ENCODE measurements at places on chromosomes 6 and 20. TPM values are rescaled to one million over a fixed set of nuclear protein-coding genes. Genes with fewer than 3 reads are reported as not detected.

NINL gene
- total RNA-seq = 3.5 TPM

- no peak overlapping the region for H3K4me3 ChIP-seq
- no peaks in the 10 kb centered on the region for H3K27me3 ChIP-seq
- H3K36me3 ChIP-seq = no peaks in the 10 kb centered on the region
- H3K4me1 ChIP-seq = no peaks in the 10 kb centered on the region
- DNase-seq = no peak
Observed at GRCh38 chr6:145600299-145600698, 135.0 kb downstream of the EPM2A start.

DNA sequence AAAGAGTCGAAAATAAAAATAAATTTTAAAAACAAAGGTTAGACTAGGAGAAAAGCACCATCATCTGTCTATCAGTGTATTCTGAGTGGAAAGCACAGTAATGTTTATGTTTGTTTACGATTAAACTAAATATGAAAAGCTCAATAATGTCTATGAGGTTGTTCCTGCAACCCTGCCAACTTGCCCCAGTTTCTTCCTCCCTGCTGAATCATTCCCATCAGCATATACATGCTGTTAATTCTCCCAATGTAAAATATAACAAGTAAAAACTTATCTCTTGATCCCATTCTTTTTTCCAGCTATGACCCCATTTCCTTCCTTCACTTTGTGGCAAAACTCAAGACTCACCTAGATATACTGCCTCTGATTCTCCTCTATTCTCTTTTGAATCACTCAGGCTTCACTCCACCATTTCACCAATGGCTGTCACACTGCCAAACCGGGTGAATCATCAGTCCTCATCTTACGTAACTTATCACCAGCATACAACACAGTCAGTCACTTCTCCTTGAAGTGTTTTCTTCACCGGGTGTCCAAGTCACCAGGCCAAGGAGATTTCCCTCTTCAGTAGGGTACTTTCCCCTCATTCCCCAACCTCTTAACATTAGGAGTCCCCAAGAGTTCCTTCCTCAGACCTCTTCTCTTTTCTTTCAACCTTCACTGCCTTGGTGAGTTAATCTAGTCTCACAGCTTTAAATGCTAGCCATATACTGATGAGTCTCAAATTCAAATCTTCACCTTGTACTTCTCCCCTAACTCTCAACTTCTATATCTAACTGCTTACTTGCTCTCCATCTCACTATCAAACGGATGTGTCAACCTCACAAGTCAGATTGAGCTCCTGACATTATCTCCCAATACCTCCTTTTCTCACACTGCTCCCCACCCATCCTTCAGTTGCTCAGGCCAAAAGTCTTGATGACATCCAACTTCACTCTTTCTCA lies 6.2 kb downstream of the TMEM242 start:
- H3K27ac ChIP-seq = peak overlapping the region; percentile 79
- H3K4me1 ChIP-seq = no peaks in the 10 kb centered on the region
- H3K27me3 ChIP-seq = no peaks in the 10 kb centered on the region
- no peak overlapping the region for H3K4me3 ChIP-seq
- no peak for DNase-seq
- peaks cover 76% of the 10 kb centered on the region for H3K36me3 ChIP-seq

HMGCLL1 gene
- 0.61 TPM for total RNA-seq

DNA sequence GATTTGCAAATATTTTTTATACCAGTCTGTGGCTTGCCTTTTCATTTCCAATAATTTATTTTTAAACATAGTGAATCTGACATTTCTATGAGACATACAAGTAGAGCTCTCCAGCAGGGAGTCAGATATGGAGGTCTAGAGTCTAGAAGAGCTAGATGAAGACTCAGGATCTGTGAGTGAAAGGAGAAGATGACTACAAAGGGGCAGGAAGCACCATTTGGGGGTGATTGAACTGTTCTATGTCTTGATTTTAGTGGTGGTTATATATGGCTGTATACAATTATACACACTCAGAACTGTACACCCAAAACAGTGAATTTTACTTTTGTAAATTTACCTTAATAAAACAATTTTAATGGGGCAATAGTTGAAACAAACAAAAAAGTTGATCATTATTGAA lies 127.9 kb upstream of the BACH2 start:
- DNase-seq = no peak
- H3K4me1 ChIP-seq = no peaks in the 10 kb centered on the region
- no peaks in the 10 kb centered on the region for H3K27me3 ChIP-seq
- no peak overlapping the region for H3K27ac ChIP-seq
- H3K4me3 ChIP-seq = no peak overlapping the region

DNA sequence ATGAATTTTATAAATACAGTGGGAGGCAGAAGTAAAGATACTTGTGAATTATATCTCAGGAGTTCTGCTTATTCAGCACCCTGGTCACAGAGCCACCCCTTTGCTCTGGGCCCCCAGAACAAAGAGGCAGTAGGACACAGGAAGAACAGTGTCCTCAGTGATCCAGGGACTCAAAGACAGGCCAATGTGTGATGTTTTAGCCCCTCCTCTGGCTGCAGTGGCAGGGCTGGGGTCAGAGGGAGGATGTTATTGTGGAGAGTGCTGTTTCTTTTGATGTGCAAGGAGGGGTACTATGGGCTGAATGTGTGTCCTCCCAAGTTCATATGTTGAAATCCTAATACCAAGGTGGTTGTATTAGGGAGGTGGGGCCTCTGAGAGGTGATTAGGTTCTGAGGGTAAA lies 74.1 kb upstream of the MAP3K7 start:
- DNase-seq = no peak
- H3K4me1 ChIP-seq = no peaks in the 10 kb centered on the region
- H3K4me3 ChIP-seq = no peak overlapping the region
- no peaks in the 10 kb centered on the region for H3K36me3 ChIP-seq
- no peak overlapping the region for H3K27ac ChIP-seq

MEP1A gene
- total RNA-seq = 0.09 TPM

DNA sequence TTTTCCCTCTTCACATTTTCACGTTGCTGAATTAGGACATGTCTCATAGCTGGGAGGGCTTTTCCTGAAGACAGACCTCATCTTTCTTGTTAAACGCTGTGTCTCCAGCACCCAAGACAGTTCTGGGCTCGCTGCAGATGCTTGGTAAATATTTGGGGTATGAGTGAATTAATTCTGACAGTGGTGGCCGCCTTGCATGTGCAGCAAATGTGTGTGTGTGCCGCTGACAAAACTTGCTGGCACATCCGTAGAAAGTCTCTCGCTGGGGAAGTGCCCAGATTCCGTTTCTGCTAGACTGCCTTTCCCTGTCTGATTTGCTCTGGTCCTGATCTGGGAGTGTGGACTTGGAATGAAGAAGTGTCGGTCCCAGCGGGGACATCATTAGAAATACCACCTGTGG lies 48.2 kb upstream of the ZNFX1 start:
- no peak for DNase-seq
- H3K36me3 ChIP-seq = no peaks in the 10 kb centered on the region
- no peaks in the 10 kb centered on the region for H3K4me1 ChIP-seq
- H3K4me3 ChIP-seq = no peak overlapping the region
- H3K27ac ChIP-seq = peak overlapping the region; percentile 58
- H3K27me3 ChIP-seq = no peaks in the 10 kb centered on the region

DNA sequence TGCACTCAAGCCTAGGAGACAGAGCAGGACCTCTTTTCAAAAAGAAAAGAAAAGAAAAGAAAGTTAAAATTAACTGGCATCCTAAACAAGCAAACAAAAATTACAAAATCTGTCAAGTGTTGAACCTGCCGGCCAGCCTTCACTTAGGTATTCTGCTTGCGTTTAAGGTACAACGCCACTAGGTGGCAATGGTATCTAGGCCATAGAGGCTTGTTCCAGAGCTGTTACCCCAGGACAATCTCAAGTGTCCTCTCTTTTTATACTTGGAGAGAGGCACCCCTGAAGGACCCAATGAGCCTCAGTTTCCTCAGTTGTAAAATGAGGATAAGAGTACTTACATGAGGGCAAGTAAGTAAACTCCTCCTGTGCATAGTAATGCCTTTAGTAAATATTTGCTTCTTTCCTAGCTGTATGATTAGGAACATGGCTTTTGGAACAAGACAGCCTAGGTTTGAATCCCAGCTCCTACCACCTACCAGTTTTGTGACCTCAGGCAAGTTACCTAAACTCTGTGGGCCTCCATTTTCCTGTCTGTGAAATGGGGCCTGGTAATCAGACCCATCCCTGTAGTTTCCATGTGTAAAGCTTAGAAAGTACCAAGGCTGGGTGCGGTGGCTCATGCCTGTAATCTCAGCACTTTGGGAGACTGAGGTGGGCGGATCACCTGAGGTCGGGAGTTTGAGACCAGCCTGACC lies 5.8 kb upstream of the PACSIN1 start:
- H3K36me3 ChIP-seq = no peaks in the 10 kb centered on the region
- no peak overlapping the region for H3K27ac ChIP-seq
- H3K4me1 ChIP-seq = peaks cover 6% of the 10 kb centered on the region
- no peak overlapping the region for H3K4me3 ChIP-seq
- peaks cover 23% of the 10 kb centered on the region for H3K27me3 ChIP-seq

CDH22 gene
- 2.3 TPM for total RNA-seq

SCRT2 gene
- total RNA-seq = not detected

GRCh38 chr6:5174244-5174643 lies 86.5 kb downstream of the LYRM4 start:
- no peaks in the 10 kb centered on the region for H3K27me3 ChIP-seq
- no peaks in the 10 kb centered on the region for H3K4me1 ChIP-seq
- H3K36me3 ChIP-seq = no peaks in the 10 kb centered on the region
- no peak overlapping the region for H3K27ac ChIP-seq

DNA sequence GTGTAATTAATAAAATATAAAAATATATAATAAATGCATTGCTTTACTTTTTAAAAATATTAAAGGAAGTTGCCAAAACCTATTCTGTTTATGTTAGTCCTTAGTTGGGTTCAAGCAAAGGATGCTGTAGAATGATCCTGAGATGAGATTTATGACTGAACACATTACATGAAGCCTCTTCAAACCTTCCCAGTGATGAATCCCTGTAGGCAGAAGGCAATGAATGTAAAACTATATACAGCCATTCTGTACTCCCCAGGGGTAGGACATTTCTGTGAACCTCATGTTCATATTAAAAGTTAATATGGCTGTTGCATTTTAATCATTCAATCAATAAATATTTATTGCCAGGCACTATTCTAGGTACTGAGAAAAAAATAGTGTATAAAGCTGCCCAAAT lies 166.0 kb downstream of the RFPL4B start:
- no peaks in the 10 kb centered on the region for H3K27me3 ChIP-seq
- no peak overlapping the region for H3K27ac ChIP-seq
- no peak overlapping the region for H3K4me3 ChIP-seq
- H3K36me3 ChIP-seq = no peaks in the 10 kb centered on the region
- DNase-seq = no peak
- H3K4me1 ChIP-seq = no peaks in the 10 kb centered on the region

DNA sequence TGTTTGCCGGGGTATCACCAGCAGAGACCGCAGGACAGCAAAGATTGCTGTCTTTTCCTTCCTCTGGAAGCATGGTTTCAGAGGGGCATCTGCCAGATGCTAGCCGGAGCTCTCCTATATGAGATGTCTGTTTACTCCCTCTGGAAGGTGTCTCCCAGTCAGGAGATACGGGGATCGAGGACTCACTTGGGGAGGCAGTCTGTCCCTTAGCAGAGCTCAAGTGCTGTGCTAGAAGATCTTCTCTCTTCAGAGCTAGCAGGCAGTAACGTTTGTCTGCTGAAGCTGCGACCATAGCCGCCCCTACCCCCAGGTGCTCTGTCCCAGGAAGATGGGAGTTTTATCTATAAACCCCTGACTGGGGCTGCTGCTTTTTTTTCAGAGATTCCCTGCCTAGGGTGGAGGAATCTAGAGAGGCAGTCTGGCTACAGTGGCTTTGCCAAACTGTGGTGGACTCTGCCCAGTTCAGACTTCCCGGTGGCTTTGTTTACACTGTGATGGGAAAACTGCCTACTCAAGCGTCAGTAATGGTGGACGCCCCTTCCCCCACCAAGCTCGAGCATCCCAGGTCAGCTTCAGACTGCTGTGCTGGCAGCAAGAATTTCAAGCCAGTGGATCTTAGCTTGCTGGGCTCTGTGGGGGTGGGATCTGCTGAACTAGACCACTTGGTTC lies 133.0 kb upstream of the FLRT3 start:
- H3K27ac ChIP-seq = no peak overlapping the region
- DNase-seq = no peak
- no peaks in the 10 kb centered on the region for H3K36me3 ChIP-seq
- no peak overlapping the region for H3K4me3 ChIP-seq

DNA sequence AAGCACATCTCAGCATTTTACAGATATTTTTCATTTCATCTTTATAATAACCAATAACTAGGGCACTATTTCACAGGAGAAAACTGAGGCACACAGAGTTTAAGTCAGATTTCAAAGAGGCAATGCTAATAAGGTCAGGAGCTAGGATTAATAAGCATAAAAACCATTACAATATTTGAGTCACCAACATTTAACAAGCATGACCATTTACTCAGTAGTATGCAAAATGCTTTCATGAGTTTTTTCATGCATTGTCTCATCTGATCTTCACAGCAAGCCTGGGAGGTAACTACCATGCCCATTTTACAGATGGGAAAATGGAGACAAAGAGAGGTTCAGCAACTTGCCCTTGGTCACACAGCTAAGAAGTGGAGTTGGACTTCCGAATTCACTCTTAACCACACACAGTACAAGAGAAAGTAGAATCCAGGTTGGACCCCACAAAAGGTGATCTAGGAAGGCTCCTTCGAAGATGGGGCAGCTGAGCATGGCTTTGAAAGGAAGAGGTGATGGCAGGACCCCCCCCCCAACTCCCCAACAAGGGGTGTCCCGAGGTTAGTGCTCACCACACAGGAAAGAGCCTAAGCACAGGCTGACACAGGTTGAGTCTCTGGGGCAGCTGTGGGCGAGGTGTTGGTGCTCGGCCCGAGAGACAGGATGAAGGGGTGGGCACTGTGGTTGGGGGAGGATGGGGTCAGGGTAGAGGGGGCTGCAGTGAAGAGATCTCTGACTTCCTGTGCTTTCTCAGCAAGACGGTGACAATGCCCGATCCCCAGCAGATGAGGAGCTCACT lies 108.8 kb downstream of the PREX1 start:
- DNase-seq = no peak
- no peak overlapping the region for H3K4me3 ChIP-seq
- no peaks in the 10 kb centered on the region for H3K36me3 ChIP-seq
- peaks cover 56% of the 10 kb centered on the region for H3K4me1 ChIP-seq
- H3K27me3 ChIP-seq = no peaks in the 10 kb centered on the region
- no peak overlapping the region for H3K27ac ChIP-seq

DNA sequence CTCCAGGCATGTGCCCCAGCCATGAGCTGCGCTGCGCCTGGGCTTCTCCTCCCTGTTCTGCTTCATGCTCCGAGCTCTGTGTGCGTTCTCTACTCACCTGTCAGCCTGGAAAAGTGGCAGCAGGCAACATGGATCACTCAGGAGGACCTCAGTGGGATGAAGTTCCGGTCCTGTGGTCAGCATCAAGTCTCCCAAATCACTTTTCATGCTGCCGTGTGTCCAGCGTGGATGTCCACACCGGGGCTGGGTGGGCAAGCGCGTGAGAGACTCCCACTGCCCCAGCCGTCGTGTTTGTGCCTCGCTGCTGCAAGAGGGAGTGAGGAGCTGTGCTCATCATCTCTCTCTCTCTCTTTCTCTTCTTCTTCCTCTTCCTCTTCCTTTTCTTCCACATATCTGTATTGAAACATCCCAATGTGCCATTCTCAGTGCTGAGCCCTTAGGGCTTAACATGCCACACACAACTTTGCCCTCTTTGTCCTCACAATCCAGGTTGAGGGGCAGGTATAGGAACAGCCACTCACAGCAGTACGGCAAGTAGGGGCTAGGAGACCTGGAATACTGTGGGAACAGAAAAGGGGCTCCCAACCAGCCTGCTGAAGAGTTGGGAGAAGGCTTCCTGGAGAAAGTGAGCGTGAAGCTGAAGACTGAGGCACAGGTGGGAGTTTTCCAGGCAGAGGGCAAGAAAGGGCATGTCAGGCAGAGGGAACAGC lies 3.8 kb upstream of the PDYN start:
- H3K4me1 ChIP-seq = no peaks in the 10 kb centered on the region
- H3K36me3 ChIP-seq = no peaks in the 10 kb centered on the region
- no peak overlapping the region for H3K4me3 ChIP-seq
- H3K27me3 ChIP-seq = peaks cover 1% of the 10 kb centered on the region
- H3K27ac ChIP-seq = no peak overlapping the region

All from esophagus squamous epithelium (tissue), 5 donors.